ENCODE measurements at places on chromosomes 2 and 18.

DNA sequence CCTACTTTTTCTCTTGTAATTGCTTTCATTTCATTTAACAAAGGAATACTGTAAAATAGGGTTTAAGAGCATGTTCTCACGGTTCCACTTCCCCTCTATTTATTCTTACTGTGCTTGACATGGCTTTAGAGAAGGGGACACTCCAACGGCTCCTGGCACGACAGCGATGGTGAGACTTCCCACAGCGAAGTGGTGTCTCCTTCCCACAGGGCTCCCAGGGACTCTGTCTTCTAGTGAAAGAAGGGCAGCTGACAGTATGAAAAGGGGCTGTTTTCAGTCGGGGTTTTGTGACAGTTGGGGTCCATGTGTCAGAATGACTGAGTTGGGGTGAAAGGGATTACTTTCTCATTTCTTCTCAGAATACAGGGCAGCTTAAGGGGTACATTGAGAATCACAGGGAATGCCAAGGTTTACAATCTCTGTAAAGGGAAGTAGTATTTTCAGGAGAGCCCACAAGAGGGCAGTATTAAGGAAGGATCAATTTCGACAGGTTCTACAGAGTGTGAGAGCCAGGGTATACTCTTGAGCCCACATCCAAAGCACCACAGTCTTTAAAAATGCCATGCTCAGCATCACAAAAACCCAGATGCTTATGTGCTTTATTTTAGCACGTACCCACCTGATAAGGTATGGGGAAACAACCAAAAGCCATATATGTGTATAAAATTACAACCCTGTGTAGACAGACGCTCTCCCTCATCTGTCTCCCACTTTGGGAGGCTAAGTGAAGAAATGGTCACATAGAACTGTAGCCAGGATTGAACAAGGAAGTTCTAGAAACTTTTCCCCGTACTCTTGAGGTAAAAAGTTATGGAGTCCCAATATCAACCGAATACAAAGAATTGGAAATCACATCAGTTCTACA lies 31.3 kb upstream of the RAPGEF4 start:
- peak; percentile 14 for DNase-seq

GRCh38 chr18:58669731-58670378 lies 1.4 kb upstream of the MALT1 start:
- DNase-seq: no peak

DNA sequence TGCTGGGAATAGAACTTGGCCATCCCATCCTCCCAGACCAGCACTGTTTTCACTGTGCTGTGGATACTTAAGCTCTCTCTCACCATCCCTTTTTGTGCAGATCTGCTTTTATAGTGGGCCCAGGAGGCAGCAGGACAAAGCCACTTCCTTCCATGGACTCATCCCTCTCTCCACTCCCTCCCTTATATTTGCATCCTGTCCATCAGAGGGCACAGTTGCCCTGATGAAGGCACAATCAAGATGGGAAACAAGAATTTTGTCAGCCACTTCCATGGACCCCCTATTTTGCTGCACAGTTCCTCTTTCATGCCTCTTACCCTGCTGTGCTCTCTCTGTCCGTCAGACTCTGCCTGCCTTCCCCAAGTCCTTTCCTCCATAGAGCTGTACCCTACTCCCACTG lies 338.7 kb downstream of the HRH4 start:
- DNase-seq: no peak

DNA sequence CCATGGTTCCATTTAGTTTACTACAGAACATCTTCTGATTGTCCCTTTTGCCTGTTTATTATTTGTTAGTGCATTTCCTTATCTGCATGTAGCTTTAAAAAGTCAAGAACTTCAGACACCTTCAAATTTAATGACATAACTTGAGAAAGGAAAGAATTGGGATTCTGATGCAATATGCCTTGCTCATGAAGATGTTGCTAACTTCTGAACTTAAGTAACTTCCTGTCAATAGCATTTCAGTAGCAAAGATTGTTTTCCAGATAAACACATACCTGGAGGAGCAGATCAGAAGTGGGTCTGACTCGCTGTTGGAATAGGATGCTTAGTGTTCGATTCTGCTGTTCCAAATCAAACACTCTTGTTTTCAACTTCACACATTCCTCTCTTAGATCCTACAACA lies 190.2 kb upstream of the LYPD1 start:
- no peak for DNase-seq

GRCh38 chr2:200317975-200318374 lies 11.5 kb downstream of the SPATS2L start:
- no peak for DNase-seq

GRCh38 chr18:22337306-22337705 lies 80.4 kb downstream of the CTAGE1 start:
- DNase-seq: no peak

DNA sequence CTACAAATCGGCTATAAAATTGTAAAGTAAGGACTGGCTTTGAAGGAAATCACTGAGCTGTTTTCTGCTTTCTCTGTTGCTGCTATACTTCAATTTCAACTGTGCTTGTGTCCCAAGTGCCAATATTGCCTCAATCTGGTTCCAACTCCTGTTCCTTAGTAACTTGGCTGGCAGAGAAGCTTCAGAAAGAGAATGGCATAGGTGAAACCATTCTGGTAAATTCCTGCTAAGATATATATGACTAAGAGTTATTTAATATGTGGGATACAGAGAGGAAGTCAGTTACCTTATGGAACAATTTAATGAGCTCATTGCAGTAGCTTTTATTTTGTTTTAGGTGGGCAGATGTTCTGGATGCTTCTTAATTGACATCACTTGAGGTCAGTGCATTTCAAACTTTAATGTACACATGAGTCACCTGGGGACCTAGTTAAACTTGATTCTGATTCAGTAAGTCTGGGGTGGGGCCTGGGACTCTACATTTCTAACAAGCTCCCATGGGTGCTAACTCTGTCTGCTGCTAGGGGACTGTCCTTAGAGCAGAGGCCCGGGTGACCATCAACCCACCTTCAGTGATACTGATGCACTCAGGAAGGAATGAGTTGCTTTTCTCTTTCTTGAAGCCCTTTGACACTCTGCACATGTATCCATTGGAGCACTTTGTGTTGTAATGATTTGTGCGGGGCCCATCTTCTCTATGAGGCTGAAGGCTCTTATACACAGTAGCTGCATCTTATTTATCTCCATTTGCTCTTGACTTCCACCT lies 47.6 kb downstream of the LIPG start:
- DNase-seq: no peak

DNA sequence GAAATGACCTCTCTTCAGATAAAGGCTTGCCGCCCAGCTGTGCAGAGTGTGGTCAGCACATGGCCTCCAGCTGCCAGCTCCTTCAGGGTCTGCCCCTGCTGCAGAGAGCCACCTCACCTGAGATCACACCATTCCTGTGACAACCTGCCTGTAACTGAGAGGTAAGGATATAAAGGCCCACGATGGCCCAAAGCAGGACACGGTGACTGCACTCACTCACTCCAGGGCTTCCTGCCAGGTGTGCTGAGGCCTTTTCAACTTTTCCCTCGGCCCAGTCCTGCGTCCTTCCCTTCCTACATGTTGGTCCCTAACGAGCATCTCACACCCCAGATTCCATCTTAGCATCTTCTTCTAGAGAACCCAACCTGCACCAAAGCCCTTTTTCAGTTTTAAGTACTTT lies 36.2 kb downstream of the ANKRD44 start:
- DNase-seq: no peak

DNA sequence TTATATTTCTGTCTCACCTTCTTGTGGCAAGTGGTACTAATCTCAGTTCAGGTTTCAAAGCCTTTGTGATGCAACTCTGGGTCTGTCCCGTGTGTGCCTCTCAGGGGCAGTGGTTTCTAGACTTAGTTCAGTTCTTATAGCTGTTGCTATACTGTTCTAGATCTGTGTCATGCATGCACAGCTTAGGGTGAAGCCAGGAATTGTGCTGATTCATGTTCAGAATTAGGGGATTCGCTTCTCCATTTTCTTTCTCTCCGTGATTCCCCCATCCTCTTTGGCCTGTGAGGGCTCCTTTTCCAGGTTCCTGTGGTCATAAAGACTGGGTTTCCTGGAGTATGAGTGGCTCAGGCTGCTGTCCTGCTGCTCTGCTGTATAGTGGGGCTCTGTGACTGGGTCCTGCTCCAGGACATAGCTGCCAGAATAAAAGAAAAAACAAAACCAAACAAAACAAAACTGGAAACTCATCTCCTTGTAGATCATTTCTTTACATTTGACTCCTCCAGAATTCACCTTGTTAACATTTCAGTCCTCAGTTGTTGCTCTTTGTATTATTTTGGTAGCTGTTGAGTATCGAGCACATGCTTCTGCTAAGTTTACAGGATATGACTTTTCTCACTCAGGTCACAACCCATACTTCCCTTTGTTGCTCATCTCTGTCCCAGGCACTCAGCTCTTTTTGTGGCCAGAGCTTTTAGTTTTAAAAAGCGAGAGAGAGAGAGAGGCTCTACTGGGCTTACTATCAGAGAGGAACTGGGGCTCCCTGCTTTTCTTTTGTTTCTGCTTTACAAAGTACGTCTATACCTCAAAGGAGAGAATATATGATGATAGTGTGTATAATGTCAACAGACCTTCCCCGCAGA lies 34.2 kb downstream of the CERS6 start:
- DNase-seq: no peak

- no peak for DNase-seq
These were observed 663.3 kb upstream of the HS6ST1 start for GRCh38 chr2:128982001-128982400.

DNA sequence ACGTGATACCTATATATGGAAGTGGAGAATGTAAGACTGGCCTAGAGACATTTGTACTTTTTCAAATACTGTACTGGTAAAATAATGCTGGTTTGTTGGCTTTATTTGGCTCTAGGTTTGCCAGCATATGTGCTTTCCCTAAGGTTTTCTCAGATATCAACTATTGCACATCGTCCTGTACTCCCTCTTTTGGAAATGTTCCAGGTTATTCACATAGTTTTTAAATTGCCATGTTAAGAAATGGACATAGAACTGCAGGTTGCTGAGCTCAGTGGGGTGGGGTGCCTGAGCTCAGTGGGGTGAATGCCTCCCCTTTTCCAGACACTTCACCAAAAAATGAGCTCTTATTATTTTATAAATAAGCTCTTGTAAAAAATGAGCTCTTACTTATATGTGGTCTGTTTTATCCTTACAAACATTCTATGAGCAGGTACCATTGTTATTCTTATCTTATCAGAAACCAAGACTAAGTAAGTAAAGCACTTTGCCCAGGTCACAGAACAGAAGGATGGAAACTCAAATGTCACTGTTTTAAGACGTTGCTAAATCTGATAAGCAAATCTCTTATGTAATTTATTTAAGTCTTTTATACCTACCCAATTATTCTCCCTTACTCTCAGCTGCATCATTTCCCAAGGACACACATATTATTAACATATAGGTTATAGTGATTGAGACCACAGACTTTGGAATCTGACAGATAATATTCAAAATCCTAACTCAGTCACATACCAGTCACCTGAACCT lies 99.0 kb downstream of the CPS1 start:
- DNase-seq: no peak

DNA sequence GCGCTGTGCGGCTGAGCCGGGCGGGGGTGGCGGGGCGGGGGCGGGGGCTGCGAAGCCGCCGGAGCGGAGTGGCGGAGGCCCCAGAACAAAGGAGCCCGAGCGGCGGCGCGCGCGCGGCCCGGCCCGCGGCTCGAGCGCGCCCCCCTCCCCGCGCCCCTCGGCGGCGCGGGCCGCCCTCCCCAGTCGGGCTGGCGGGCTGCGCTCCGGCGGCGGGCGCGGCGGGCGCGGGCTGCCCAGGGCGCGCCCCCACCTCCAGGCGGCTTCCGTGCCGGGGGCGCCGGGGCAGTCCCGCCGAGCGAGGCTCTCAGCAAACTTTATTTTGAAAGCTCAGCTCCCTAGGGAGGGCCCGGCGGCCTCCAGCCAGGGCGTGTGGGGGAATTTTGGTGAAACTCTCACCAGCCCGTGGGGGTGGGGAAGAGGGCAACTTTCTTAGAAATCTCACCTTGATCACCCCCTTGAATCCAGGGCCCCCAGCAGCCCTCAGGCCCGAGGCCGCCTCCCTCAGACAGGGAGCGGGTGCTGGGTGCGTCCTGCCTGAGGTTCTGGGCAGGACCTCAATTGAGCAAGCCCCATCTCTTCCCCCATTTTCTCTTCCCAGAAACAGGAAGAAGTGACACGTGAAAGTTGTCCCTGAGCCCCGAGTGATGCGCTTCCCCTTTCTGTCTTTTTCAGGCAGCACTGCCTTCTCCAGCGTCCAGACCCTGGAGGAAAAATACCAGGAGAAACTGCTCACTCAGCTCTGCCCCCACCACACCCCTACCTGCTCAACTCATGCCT lies 786 bp downstream of the TET3 start:
- no peak for DNase-seq

GRCh38 chr2:189424961-189425360 lies 16.3 kb upstream of the WDR75 start:
- no peak for DNase-seq

GRCh38 chr2:235703711-235704295 lies 210.0 kb downstream of the AGAP1 start:
- no peak for DNase-seq

- no peak for DNase-seq
These were observed 304.1 kb upstream of the ERBB4 start for GRCh38 chr2:212842544-212843185.
